NCI-H526 (cell line): ENCODE measurements at places on chromosomes 1 and 21.

- no peak for DNase-seq
Measured at GRCh38 chr1:244862354-244862698, 2.0 kb downstream of the HNRNPU start.

- no peak for DNase-seq
Measured at GRCh38 chr1:54971317-54971791, 9.1 kb upstream of the TMEM61 start.

DNA sequence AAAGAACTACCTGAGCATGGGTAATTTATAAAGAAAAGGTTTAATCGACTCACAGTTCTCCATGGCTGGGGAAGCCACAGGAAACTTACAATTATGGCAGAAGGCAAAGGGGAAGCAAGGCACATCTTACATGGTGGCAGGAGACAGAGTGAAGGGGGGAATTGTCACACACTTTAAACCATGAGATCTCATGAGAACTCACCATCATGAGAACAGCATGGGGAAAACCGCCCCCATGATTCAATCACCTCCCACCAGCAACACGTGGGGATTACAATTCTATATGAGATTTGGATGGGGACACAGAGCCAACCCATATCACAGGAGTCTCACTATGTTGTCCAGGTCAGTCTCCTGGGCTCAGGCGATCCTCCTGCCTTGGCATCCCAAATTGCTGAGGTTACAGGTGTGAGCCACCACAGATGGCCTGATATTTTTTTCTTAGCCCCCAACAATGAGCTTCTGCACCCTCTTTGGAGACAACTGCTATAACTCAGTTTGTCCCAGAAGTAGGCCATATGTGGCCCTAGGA is 22.5 kb upstream of the MORC3 start:
- DNase-seq: no peak

DNA sequence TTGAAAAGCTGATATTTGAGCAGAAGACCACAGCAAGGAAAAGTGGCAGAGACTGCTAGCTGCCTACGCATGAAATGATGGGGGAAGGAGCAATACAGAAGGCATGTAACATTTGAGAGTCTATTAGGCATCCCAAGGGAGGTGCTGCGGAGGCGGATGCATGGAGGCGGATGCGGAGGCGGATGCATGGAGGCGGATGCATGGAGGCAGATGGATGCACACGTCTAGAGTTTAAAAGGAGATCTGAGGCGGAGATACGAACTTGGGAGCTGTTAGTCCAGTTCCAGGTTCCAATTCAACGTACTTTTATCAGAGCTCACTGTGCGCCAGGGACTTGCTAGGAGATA is 744 bp upstream of the DDX20 start:
- DNase-seq: peak; percentile 70

GRCh38 chr1:66271904-66272254 is 262.1 kb upstream of the SGIP1 start:
- no peak for DNase-seq

DNA sequence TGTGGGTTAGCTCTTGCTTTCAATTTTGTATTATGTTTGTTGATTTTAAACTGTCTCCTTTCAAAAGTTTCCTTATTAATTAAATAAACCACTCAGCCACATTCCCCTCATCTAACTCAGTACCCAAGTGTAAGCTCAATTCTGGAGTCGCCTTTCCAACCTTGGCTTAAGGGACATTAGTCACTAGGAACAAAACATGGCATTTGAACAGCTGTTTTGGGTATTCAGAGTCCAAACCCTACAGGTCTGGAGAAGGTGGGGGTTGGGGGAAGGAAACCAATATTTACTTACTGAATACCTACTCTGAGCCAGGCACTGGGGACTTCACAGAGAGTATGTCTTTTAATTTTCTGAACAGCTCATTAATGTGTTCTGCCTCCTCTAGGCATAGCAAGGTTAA is 117.2 kb upstream of the JUN start:
- no peak for DNase-seq

DNA sequence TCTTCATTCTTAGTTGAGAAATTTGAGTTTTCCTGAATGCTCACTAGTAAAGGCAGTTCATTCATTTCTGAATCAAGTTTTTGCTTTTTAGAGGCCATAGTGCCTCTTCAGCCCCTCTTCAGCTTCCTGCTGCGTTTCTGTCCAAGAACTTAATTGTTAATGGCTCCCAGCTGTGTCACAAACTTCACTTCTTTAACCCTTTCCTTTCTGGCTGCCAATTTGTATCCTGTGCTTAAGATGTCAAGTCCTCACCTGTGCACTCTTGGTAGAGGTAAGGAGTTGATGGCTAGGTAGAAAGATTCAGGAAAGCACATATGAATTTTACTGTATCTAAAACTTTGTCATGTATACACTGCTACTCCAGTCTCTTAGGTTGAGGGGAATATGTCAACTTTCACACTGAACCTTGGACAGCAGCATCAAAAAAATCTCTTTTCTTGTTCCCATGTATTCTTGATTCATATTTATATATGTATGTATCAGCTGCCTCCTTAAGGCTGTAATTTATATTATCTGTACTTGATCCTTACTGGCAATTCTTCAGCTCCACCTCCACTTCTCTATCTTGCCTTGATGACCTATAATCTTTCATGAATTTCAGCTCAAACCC is 612.8 kb downstream of the LMO4 start:
- no peak for DNase-seq

DNA sequence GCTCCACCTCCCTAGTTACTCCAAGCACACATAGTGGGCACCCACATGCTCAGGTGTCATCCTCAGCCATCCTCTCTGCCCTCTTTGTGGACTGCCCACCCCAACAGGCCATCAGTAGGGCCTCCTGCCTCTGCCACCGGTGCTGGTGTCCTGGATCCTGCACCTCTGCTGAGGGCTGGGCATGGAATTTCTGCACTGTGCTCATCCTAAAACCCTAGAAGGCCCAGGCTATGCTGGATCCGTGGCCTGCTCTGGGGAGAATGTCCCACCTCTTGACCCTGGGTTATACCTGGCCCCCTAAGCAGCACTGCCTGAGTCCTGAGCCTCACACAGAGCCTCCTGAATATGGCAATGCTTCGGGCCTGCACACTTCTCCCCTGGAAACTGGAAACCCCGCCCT is 318.3 kb downstream of the MATN1 start:
- DNase-seq: no peak

DNA sequence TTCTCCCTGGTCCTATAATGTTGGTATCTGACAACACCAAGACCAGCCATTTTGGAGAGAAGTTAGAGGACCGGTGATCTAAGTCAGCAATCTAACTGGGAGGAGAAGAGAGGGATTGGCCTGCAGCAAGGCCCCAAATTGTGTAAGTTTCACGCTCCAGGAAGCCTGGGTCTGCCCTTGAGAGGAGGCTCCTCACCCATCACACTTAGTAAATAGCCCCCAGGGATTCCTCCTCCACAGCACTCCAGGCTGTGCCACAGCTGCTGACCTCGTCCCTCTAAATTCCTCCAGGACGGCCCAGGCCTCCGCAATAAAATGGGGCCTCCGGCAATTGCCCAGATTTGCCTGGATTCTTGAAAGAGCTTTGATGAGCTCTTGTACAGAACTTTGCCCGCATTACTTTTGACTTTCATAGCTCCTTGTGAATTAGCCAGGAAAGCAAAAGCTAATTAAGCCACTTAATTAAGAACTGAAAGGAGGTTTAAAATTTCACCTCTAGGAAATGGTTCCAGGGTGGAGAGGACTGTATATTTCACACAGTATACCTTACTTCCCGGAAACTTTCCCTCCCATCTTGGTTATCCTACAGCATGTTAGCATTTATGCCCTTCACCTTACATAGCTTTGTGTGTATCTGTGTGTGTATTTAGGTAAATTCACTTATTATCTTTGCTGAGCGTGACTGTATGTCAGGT is 90.5 kb downstream of the LAMC2 start:
- peak; percentile 25 for DNase-seq

DNA sequence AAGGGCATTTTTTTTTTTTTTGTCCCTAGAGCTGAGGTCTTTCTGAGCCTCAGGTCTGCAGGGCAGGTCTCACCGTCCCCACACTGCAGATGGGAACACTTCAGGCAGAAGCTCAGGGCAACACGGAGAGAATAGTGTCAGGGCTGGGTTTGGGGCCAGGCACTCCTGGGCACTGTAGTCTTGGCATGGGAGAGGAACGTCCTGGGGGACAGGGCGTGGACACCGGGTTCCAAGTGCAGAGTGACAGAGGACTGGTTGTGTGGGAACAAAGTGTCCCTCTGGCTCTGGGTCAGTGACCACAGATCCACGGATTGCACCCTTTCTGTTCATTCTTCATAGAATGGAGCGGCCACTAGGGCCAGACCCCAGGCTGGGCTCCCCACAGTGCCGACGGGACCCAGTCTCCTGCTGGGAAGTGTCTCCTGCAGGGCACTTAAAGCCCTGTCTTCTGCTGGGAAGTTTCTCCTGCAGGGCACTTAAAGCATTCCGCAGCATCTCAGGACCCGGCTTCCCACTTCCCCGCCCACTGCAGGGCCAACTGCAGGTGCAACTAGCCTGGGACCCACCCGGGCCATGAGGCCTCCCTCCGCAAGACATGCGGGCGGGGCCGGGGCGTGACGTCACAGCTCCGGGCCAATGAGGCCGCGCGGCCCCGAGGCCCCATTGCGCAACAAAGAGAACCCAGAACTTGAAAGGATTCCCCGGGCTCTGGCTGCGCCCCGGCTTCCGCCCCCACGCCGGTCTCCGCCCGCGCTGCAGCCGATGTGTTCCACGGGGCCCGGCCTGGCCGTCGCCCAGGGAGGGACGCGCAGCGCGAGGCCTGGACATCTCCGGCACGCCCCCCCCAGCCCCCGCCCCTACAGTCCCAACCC is 1.2 kb downstream of the GPR153 start:
- peak; percentile 45 for DNase-seq

DNA sequence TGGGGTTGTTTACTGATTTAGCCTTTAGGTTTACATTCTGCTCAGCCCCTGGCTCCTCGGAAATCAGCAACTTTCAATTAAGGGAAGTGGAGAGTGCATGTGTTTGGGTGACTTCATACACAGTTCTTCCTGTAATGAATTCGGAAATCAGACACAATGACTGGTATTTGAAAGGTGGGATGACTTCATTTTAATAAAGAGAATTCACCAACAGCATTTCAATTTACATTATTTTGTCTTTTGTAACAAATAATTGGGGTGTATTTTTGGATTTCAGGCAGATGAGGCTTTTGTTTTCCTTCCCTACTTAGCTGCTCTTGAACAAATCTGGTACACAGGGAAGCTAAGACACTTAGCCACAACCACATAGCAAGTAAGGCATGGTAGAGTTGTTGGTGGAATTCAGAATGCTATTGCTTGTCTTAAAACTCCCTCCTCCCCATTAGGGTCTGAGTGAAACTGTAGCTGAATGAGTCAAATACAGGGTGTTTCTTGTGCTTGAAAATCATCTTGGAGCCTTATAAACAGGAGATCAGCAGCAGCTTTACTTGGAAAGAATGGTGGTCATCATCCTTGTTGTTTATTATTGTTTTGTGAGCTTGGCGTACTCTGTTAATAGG is 917 bp downstream of the STX12 start:
- no peak for DNase-seq

DNA sequence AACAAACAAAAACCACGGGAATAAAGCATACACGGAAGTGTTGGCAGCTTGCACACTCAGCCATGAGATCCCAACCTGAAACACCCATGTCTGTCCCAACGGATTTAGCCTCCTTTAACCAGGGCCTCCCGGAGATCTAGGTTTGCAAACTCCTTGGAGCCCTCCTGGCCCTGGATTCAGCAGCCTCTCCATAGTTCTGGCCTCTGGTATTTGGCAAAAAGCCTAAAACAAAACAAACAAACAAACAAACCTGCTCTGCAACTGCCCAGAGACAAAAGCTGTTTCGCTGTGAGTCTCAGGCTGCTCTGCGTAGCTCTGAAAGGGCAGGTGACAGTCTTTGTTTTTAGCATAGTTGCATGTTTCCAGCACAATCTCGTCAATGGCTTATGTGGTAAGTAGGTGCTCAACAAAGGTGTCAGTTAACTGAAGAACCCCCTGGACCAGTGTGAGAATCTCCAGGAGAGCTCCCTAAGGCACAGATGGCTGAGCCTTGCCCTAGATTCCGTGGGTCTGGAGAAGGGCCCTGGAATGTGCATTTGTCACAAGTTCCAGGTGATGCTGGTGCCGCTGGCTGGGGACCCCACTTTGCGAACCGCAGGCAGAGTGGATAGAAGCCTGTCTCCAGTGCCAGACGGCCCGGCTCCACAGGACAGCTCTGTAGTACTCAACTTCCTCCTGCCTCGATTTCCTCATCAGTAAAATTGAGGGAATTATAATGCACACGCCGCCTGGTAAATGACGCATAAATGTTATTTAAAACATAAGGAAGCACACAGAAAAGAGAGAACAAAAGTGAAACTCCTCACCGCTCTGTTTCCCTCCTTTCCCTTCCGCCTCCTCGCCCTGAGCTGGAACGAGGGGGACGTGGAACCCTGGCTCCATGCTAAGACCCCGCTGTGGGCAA is 86.2 kb downstream of the RIPK4 start:
- DNase-seq: no peak

GRCh38 chr1:23132033-23132432 is 36.6 kb downstream of the LUZP1 start:
- no peak for DNase-seq

- DNase-seq: peak; percentile 19
Measured at GRCh38 chr1:162029157-162029556, 5.5 kb upstream of the OLFML2B start.

- DNase-seq: peak; percentile 56
Measured at GRCh38 chr1:29121936-29122681, 1.6 kb downstream of the TMEM200B start.

- DNase-seq: no peak
Measured at GRCh38 chr1:74314438-74314837, 79.3 kb downstream of the TNNI3K start.

- DNase-seq: no peak
Measured at GRCh38 chr1:219659684-219660083, 46.8 kb upstream of the ZC3H11B start.

DNA sequence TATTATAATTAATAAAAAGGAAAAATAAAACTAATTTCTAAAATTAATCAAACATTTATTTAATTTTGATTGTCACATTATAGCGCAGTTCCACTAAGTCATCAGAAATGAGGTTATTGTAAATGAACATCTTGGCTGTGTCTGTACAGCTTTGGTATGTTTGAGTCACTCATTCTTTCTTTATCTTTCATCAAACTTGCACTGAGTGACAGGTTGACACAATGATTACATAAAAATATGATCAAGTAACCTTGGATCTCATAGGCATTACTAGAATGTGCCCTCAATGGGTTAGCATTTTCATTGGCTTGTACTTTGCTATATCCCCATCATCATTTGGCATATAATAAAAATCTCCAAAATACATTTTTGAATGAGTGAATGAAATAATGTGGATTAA is 1353.2 kb upstream of the ADGRL2 start:
- no peak for DNase-seq

- peak; percentile 5 for DNase-seq
Measured at GRCh38 chr1:61659061-61659460, 65.9 kb downstream of the TM2D1 start.
